ENCODE measurements at places on chromosomes 3 and 15.

DNA sequence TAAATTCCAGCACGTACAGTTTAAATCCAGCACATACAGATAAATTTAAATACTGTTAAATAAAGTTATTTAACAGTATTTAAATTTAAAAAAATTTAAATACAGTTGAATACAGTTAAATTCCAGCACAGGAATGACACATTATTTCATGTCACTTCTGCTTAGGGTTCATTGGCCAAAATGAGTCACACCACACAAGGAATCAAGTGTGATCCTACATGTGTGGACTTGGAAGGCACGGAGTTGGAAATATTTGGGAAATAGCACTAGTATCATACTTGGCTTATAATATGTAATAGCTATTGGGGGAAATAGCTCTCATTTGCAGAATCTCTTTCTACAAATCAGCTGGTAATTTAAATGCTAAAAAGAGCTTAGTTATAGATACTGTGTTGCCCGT lies 10.6 kb downstream of the RAB7A start:
- DNase-seq = no peak

- no peak for DNase-seq
Measured at GRCh38 chr15:77497110-77497737, 76.5 kb downstream of the HMG20A start.

DNA sequence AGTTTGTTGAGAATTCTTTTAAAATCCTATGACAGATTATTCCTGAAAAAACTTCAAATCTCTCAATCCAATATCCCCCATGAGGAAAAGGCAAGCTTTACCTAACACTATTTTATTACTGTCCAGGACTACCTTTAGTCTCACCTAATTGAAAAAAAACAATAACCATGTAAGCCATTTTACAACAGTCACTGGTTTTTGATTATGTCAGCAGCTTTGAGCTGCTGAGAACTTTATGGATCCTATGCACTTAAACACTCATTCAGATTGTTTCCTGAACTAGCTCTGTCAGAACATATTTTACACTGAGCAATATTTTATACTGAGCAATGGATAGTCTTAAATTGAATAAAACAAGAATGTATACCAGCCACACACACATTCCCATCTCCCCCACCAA lies 79.9 kb downstream of the ZBBX start:
- DNase-seq = no peak

GRCh38 chr3:141332416-141332815 lies 35.9 kb upstream of the ZBTB38 start:
- no peak for DNase-seq

GRCh38 chr3:62405135-62405534 lies 31.8 kb upstream of the FEZF2 start:
- DNase-seq = no peak

- no peak for DNase-seq
Measured at GRCh38 chr3:123286308-123287023, 84.7 kb downstream of the SEC22A start.
